ENCODE measurements at places on chromosomes 5 and 9. TPM values are rescaled to one million over a fixed set of nuclear protein-coding genes. Genes with fewer than 3 reads are reported as not detected.

Gene SLC36A3
- not detected for total RNA-seq

DNA sequence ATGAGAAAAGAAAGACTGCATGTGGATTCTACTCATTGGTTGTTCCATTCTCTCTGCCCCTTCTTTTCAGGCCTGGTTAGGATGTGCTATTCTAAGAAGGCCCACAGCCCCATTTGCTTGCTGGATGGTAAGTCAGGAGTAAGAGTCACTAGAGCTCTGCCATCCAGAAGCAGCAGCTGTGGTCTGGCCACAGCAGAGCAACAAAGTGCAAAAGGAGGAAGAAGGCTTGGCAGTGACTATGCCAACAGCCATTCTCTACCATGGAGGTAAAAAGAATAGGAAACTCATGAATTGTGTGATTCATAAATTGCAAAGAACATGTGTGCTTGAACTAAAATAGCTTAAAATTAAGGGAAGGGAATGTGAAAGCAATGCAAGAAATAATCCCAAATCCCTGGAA lies 20.9 kb downstream of the KLHL3 start:
- no peak for DNase-seq

GRCh38 chr5:148011398-148012137 lies 52.2 kb upstream of the SPINK5 start:
- no peak for DNase-seq

- DNase-seq = no peak
Measured at GRCh38 chr9:124769549-124770358, 1.4 kb downstream of the NR6A1 start.

GRCh38 chr5:12636209-12636608 lies 732.0 kb upstream of the CTNND2 start:
- DNase-seq = no peak

Measured in gastrocnemius medialis (tissue), 4 donors.